NCI-H1417 (cell line): ENCODE measurements at places on chromosomes 4 and X.

DNA sequence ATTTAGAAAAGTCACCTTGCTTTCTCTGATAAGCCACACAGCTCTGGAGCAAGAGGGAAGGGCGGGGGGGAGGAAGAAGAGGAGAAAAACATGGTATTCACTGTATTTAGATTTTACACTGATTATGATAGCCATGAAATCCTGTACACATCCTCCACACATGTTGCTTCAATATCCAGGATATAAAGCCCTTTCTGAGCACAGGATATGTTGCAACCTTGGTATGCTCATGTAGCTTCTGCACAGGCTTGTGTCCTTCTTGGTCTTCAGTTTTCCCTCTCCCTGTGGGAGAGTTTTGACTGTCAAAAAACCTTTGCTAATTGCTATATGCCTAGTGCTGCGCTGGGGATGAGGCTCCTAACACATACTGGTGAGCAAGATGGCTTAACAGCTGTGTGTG lies 61.9 kb upstream of the DAPP1 start:
- DNase-seq = peak; percentile 12

DNA sequence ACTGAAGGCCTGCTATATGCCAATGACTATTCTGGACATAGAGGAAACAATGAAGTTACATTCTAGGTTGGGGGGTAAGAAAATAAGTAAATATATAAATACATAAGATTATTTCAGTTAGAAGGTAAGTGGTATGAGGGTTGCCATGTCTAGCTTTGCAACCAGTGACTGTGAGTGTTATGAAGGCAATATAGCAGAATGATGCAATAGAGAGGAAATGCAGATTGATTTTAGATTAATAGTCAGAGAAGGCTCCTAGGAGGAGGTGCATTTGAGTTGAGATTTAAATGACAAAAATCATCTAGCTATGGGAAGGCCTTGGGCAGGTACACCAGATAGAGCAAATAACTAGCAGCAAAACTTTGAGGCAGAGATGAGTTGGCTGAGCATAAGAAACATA lies 243.2 kb downstream of the FBXO8 start:
- no peak for DNase-seq

DNA sequence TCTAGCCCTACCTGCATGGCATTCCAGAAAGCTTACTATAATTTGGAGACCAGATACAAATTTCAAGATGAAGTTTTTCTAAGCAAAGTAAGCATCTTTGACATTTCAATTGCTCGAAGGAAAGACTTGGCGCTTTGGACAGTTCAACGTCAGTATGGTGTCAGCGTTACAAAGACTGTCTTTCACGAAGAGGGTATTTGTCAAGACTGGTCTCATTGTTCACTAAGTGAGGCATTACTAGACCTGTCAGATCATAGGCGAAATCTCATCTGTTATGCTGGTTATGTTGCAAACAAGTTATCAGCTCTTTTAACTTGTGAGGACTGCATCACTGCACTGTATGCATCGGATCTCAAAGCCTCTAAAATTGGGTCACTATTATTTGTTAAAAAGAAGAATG lies 17.6 kb downstream of the THAP9 start:
- no peak for DNase-seq

DNA sequence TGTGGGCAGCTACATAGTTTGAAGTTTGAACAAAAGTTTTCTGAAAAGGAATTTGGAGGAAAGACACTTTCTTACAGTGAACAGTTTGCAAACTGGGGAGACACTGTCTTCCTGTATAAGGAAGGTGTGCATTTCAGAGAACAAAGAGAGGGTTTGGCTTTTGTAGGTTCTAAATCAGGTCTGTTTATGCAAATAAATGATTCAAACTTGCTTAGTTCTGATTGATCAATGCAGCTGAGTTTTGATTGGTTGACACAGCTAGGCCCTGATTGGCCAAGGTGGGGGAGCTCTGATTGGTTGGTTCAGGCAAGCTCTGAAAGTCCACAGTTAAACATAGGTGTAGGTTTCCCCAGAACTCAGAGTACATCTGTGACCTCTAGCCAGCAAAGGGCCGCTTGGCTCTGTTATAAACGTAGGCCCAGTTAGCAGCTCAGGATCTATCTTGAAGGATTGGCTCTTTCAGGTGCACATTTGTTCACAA lies 63.0 kb upstream of the ENPP6 start:
- no peak for DNase-seq

- DNase-seq = no peak
These were observed 13.3 kb upstream of the DCK start for GRCh38 chr4:70980196-70980595.

DNA sequence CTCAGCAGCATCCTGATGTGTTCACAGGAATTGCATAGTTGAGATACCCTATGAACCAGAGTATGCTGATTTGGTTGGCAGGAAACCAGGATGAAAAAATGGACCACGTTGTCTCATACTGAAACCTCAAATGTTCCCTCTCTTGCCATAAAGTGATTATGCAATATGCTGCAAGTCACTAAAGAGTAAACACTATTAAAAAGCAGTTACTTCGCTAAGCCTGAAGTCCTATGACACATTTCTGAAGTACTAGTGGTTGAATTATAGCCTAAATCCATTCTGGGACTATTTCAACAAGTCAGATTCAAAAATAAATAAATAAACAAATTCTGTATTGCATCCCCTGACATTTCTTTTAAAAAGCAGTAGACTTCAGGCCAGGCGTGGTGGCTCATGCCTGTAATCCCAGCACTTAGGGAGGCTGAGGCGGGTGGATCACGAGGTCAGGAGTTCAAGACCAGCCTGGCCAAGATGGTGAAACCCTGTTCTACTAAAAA lies 106.0 kb upstream of the NAP1L5 start:
- DNase-seq = no peak

DNA sequence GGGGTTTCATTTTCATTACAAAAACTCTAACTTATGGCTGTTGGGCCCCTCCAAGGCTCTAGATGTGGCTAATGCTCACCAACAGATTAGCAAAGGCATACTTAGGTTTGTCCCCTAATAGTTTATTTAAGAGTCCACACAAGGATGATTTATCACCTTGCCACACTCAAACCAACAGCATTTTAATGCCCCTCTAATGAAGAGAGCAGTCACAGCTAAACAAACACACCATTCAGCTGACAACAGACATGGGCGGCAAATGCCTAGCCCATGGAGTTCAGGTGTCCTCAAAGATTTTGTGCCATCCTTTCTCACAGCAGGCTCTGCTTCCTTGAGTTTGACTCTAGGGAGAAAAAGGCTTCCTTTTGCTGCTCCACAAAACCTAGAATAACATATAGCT lies 61.8 kb upstream of the CITED1 start:
- DNase-seq = peak; percentile 42

GRCh38 chr4:15677507-15677988 lies 4.1 kb upstream of the FAM200B start:
- DNase-seq = peak; percentile 3

DNA sequence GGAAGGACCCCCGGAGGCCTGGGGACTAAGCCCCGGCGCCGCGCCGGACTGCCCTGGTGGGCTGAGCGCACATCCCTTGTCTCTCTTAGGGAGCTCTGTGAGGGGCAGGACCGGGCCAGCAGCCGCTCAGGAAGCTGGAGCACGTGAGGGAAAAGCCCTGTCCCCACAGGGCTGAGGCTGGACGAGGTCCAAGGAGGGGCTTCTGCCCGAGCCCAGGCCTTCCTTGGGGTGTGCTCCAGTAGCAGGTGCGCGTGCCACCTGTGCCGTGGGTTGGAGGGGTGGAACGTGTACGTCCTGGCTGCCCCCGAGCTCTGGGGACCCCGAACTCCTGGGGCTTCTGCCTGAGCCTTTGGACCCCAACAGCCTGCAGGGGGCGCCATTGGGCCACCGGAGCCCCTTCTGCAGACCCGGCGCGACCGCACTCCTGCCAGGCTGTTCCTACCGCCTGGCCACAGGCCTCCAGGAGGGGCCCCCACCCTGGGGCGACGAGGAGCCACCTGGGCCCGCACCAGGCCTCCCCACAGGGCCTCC lies 27.2 kb downstream of the TACC3 start:
- peak; percentile 61 for DNase-seq

GRCh38 chr4:152424977-152425376 lies 110.9 kb downstream of the FBXW7 start:
- no peak for DNase-seq

DNA sequence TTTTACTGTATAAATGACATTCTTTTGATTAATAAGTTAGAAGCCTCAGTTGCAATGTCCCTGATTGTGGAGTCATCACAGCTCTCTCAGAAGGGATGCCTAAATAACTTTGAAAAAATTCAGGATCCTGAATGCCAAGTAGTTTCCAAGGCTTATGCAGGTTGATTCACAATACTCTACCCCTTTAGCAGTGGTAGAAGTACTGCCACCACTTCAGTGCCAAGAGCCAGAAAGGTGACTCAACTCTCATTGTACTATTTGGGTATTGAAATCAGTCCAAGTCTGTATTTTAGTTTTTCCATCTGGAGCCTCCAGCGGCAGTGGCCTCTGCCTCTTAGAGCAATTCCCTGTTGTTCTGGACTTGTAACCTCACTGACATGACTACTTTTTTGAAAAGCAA lies 320.1 kb upstream of the NDST4 start:
- no peak for DNase-seq

GRCh38 chrX:9899640-9900111 lies 67.5 kb upstream of the CLDN34 start:
- DNase-seq = peak; percentile 54

DNA sequence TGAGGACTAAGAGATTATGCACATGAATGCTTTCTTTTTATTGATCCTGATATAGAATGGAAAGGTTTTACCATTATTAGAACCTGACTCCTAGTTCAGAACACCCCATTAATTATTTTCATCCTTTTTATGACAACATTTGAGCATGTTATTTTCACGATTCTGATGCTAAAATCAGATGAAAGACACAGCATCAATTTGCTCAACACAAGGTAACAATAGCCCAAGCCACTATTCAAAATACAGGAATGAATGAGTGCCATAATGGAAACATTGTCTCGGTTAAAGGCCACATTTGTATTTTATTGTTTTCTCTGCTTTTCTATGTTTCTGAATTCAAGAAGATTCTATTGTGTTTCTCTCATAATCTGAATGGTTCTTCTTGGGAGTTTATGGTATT lies 126.3 kb upstream of the POF1B start:
- DNase-seq = no peak

DNA sequence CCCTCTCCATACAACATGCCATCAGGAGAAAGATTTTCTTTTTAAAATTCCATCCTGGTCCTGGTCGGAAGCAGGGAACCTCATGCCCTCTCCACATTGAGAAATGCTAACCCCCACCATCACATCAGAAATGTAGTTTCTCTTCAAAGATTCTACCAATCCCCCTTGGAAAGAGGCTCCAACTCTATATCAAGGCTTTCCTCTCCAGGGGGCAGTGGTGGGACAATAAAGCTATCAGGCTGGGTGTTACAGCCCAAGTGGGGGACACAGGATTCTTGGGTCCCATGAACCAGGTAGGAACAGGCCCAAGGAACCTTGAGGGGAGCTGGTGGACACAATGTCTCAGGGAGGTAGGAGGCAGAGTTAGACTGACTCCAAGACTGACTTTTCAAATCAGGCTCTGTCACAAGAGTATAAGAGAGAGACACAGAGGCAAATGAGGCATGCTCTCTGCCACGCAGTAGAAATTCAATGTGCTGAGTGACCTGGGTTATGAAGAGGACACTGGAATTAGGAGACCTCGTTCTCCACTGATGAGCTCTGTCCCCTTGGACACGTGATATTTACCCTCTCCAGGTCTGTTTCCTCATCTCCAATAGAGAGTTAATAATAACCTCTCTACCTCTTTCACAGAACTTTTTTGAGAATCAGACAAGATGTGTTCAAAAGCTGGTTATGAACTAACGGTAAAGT lies 4.5 kb downstream of the GJB1 start:
- DNase-seq = no peak

DNA sequence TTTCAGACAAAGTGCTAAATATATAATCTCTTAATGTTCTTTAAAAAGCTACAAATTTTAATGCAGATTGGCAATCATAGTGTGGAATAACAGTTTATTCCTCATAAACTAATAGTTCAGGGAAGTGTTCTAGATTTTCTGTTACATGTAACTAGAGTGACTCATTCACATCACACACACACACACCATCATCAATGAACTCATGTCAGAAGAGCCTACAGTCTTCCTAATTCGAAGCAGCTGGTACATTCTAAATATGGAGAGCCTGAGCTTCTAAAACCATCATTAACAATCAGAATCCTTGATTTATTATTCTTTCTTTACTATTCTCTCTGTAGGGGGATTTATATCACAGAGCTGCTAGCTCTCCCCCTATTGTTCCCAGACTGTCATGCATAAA lies 49.6 kb downstream of the DKK2 start:
- no peak for DNase-seq

- DNase-seq = no peak
These were observed 13.2 kb upstream of the CTSO start for GRCh38 chr4:155966731-155967395.

- no peak for DNase-seq
These were observed 58.2 kb upstream of the DUSP21 start for GRCh38 chrX:44785652-44786051.

DNA sequence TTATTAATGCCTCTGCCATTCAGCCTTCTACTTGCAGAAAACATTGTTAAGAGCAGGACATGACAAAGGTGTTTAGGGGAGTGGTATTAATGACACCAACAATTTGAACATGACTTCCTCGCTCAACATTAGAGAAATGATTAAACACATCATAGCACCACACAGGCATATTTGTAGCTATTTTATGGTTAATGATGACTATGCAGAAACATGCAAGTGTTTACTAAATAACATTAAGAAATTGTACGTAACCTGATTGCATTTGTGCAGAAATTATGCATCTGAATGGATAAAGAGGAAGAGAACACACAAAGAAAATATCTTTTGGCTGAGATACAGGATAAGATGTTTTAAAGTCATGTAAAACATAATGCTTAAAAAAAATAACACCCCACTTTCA lies 323.5 kb downstream of the LDB2 start:
- no peak for DNase-seq

DNA sequence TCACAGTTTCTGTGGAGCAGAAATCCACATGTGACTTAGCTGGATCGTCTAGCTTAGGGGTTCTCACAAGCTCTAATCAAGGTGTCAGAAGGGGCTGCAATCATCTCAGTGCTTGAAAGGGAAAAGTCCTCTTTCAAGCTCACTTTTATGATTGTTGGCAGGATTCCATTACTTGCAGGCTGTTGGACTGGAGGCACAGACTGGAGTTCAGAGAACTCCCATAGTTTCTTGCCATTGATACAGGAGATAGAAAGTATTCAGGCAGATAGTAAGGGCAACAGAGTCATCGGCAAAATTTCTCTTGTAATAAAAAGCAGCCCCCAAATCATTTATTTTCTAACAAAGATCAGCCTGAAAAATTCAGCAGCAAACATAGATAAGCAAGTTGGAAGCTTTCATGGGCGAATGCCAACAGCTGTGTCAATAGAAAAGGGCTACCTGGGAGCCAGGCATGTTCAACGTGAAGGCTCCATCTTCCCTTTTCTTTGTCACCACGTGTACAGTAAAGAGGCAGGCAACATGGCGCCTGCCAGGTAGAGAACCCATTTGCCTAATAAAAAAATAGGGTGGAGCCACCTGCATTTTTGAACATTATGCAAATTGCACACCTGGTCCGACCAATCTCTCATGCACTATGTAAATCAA lies 64.4 kb downstream of the CXCL13 start:
- DNase-seq = peak; percentile 41
